ENCODE measurements at places on chromosomes 11 and 22. TPM values are rescaled to one million over a fixed set of nuclear protein-coding genes. Genes with fewer than 3 reads are reported as not detected.

GRCh38 chr11:1917523-1918435 lies 1.7 kb upstream of the TNNT3 start:
- DNase-seq: peak; percentile 50

- peak; percentile 60 for DNase-seq
Observed at GRCh38 chr22:33832558-33833151, 87.6 kb downstream of the LARGE1 start.

Gene GLYATL1
- 0.50 TPM for polyA plus RNA-seq

Gene OR51B4
- 0.18 TPM for polyA plus RNA-seq

Measured in muscle of leg (tissue), 16 donors.